Posterior cingulate gyrus (tissue), 11 donors: ENCODE measurements at places on chromosomes 4 and X.

GRCh38 chr4:81410680-81411079 is 61.0 kb downstream of the RASGEF1B start:
- DNase-seq = no peak

GRCh38 chr4:78585633-78586032 is 34.1 kb downstream of the ANXA3 start:
- DNase-seq = no peak

DNA sequence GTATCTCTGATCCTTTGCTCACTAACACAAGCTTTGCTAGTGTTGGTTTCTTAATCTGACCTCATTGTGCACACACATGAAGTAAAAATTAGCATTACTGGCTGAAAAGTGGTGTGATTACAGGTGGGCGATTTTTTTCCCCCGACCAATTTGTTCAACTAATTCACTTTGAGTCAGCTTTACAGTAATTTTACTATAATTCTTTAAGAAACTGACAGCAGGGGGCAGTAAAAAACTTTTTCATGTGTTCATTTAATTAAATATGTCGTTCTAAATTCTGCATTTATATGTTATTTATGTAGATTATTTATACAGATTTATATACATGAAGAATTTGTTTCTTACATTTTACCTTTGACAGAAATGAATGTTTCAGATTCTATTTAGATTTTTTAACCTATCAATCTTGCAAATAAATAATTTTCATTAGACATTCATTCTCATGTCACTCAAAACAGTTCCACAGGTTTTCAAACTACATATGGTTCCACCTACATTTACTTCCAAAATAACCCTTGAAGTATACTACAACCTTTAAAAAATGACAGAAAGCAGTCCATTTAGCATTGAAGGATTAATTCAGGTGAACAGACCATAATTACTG is 17.5 kb downstream of the PALLD start:
- no peak for DNase-seq

DNA sequence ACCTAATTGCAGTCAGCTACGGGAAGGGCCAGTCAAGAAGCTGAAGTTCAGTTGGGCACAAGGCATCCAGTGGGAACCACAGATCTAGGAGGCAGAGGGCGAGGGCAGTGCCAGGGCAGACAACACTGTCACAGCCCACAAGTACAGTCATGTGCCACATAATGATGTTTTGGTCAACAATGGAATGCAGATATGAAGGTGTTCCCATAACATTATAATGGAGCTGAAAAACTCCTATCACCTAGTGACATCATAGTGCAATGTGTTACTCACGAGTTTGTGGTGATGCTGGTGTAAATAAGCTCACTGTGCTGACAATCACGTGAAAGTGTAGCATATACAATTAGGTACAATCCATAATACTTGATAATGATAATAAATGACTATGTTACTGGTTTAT is 4.5 kb upstream of the TMEM255A start:
- no peak for DNase-seq

- no peak for DNase-seq
Measured at GRCh38 chr4:145507636-145508035, 26.0 kb downstream of the SMAD1 start.

DNA sequence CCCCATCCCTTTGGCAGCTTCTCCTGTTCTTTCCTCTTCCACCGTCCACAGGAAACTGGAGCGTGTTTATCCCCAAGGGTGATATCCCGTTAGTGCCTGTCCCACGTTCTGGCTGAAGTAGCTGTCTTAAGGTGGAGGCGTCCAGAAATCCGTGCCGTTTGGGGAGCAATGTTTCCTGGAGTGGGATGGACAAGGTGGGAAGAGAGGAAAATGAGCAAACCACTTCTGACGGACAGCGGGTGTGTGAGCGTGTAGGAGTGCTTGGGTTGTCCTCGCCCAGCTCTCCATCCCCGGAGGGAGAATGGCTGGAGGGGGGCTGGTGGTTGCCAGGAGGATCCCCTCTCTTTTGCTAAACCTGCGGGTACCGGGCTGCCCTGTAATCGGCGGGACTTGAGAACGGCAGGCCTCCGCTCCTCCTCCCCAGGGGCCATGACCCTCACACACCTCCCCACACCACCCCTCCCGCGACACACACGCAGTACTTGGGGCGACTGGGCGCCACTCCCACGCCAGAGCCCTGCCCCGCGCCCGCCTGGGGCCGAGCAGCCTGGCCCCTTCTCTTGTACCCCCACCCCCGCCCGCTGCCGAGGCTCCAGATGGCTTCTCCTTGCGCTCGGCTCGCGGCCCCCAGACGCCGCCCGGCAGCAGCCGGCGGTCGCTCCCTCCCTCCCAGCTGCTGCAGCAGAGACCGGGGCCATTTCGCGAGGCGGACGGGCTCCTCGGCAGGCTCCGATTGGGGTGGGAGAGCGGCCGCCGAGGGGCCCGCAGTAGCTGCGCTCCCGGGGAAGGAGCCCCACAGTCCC is 13.9 kb upstream of the PRDM8 start:
- DNase-seq = peak; percentile 84

- DNase-seq = no peak
Measured at GRCh38 chr4:122733787-122734120, 1.2 kb downstream of the BBS12 start.

- no peak for DNase-seq
Measured at GRCh38 chrX:119130911-119131310, 3.3 kb upstream of the KIAA1210 start.

GRCh38 chr4:170214101-170214500 is 124.3 kb upstream of the AADAT start:
- DNase-seq = no peak

- DNase-seq = no peak
Measured at GRCh38 chr4:124632439-124632838, 80.1 kb downstream of the ANKRD50 start.

DNA sequence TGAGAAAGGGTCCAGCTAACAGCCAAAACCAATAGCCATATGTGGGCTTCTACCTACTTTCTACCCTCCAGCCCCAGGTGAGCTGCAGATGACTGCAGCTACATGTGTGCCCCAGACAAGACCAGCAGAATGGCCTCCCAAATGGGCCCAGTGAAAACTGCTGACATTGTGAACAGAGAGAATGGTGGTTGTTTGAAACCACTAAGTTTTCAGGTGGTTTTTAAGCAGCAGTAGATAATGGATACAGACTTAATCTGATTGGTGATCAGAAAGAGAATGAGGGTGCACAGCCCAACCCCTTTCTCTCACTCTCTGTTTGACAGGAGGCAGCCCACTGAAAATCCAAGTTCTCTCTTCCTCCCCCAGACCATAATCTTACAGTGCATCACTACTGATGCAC is 42.5 kb upstream of the BBS12 start:
- no peak for DNase-seq

- DNase-seq = no peak
Measured at GRCh38 chr4:24070117-24070516, 180.3 kb upstream of the PPARGC1A start.

DNA sequence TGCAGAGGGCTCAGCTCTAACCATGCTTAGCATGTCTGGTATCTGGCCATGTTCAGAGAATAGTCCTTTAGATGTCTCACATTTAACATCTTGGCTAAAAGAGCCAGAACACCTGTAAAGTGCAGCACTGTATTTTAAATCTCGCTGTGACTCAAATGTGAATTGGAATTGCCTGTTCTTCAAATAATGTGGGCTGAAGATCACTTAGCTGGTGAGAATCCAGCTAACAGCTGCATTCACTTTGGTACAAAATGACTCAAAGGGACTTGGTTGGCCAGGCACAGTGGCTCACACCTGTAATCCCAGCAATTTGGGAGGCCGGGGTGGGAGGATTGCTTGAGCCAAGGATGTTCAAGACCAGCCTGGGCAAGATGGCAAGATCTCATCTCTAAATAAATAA is 63.5 kb upstream of the PLAC8 start:
- no peak for DNase-seq

DNA sequence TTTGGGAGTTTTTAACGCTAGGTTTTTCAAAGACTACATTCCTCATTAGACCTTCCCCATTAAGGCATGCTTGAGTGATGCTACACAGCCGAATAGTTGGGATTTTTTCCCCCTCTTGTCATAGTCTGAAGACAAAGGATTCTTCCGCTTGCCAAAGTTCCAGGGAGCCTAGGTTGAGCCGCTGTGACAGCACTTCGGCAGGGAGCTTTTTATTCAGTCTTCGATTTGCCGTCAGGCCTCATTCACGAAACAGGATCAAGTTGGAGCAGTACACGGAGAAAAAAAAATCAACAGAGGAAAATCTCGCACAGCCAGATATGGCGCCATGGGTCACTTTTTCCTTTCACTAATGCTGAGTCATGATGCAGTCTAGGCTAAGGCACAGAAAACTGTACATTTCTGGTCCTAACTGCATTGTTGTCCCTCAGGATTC is 24.3 kb downstream of the SHROOM3 start:
- DNase-seq = no peak

DNA sequence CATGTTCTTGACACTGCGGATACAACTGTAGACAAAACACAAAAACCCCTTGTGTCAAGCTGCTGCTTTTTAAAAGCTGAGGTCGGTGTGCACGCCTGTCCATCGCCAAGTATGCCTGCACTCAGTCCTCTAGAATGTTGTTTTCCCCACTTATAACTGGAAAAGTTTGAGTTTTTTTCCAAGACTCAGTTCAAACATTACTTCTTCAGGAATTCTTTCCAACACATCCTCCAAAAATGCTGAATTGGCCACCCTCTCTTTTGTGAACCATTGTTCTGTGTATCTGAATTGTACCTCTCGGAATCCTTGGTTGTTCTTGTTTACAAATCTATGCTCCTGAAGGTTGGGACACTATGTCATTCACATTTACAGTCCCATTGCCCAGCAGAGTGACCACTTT is 94.6 kb downstream of the REELD1 start:
- DNase-seq = no peak

GRCh38 chr4:147059064-147059731 is 113.5 kb upstream of the TTC29 start:
- DNase-seq = no peak

GRCh38 chr4:155639704-155640523 is 26.7 kb upstream of the GUCY1A1 start:
- DNase-seq = no peak

DNA sequence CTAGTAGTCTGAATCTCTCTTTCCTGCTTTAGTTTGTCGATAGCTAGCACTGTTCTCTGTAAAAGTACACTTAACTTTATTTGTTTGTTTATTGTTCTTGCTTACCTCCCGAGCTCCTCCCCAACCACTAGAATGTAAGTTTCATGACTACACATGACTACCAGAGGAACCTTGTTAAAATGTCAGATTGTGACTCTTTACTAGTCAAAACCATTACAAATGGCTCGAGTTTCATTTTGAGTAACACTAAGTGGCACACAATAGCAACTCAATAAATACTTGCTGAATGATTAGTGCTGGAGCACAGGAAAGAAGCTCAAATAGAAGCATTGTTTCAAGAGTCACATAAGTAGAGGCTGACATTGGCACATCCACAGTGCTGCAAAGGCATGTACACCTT is 116.1 kb downstream of the MAPK10 start:
- DNase-seq = no peak

GRCh38 chrX:30779453-30780030 is 109.5 kb downstream of the TAB3 start:
- DNase-seq = no peak

GRCh38 chrX:81120258-81120935 is 81.3 kb downstream of the HMGN5 start:
- no peak for DNase-seq

DNA sequence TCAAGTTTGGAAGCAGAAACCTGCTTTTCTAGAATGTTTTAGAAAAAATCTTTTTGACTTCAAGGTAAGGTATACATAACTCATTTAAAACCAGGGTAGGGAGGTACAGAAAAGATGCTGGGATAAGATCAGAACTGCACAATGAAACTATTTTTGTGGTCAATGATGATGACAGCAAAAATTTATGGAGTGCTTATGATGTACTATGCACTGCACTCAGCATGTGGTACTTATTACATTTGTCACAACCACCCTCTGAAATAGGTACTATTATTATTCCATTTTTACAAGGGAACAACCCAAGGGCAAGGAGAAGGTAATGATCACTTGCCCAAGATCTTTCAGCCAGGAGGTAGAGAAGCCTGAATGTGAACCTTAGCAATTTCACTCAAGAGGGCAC is 8.0 kb downstream of the GPM6B start:
- DNase-seq = no peak

- DNase-seq = no peak
Measured at GRCh38 chr4:179709961-179710624, 2267.9 kb upstream of the AGA start.

GRCh38 chr4:101794806-101795205 is 4.3 kb downstream of the BANK1 start:
- no peak for DNase-seq

- no peak for DNase-seq
Measured at GRCh38 chrX:43315622-43316021, 340.5 kb upstream of the MAOA start.

- no peak for DNase-seq
Measured at GRCh38 chrX:50736656-50737055, 77.3 kb downstream of the SHROOM4 start.

- no peak for DNase-seq
Measured at GRCh38 chrX:80578517-80579105, 158.4 kb downstream of the TENT5D start.

DNA sequence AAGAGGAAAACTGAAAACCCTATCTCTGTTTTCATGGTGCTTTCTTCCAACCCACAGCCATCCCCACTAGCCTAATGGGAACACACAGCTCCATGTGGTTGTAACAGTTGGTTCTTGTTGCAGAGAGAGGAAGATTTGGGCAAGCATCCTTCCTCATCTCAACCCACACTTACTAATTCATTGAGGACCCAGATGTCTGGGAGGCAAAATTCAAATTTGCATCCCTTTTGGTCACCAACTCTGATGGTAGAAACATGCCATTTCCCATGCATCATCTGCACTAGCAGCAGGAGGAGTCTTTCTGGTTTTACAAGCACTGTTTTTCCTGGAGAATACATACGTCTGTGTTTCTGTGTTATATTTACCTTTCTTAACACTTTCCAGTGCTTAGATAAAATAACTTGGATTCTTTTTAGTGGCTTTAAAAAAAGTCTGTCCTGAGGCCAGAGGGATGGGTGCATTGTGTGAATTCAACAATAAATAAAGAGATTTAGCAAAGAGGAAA is 301.0 kb downstream of the KCTD8 start:
- no peak for DNase-seq
